Lower leg skin (tissue), 4 donors: ENCODE measurements at places on chromosomes 3 and 15.
A peak's percentile ranks its signal among the peaks of the same experiment; 100 is the strongest.

- no peak for DNase-seq
Measured at GRCh38 chr3:47283591-47284364, 1.0 kb downstream of the KLHL18 start.

- no peak for DNase-seq
Measured at GRCh38 chr3:107574650-107575049, 51.9 kb downstream of the BBX start.

GRCh38 chr15:43225201-43225949, 4.6 kb upstream of the EPB42 start:
- DNase-seq, result peak; percentile 49

DNA sequence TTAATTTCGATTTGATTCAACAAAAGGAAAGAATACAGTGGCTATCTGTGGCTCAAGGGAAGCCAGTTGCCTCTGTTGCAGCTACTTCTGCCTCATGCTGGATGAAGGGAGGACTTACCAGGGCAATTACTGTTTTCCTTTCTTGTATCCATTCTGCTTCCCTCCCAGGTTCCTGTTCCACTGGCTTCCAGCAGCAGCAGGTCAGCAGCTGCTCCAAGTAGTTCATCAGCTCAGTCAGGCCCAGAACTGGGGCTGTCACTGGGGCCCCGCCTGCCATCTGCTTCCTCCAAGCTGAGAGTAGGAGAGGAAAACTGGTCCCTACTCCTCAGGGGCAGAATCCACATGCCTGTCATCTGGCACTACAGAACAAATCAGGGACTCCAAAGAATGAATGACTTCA, 48.6 kb upstream of the ULK4 start:
- no peak for DNase-seq

GRCh38 chr3:31959251-31959650, 21.8 kb downstream of the OSBPL10 start:
- no peak for DNase-seq

DNA sequence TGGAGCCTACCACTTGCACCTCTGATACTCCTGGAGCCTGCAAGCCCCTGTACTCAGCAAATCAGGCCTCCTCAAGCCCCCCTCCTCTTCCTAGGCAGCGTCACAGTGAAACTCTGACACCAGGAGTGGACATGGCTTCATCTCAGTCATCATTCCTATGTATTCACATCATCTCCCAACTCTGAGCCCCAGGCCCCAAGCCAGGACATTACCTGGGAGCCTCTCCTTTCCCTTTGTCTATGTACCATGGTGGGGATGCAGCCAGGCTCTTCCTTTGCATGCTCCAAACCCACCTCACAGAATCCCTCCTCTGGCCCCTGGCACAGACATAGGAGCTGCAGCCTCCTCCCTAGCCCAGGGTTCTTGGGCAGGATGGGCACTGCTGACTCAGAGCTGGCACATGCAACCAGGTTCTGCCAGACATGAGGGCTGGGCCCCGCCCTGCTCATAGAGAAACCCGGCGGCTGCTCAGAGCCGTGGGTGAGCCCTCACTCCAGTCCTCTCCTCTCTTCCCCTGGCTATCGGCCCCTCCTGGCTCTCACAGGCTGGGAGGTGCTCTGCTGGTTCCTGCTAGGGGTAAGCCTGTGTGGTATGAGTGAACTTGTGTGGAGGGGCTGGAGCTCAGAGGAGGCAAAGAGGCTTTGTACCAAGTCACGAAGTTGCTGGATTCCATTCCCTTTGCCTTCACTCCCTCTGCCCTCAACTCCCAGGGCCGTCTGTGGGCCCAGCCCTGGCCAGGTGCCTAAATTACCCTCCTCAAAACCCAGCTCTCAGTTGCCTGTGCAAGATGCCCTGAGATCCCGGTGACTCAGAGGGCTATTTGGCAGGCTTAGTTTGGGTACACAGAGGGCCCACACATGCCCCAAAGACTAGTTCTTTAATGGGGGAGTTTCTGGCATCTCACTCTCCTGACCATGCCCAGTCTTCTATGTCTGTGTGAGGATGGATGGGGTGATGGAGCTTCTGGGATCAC, 1.9 kb upstream of the PLCD1 start:
- DNase-seq, result peak; percentile 94

DNA sequence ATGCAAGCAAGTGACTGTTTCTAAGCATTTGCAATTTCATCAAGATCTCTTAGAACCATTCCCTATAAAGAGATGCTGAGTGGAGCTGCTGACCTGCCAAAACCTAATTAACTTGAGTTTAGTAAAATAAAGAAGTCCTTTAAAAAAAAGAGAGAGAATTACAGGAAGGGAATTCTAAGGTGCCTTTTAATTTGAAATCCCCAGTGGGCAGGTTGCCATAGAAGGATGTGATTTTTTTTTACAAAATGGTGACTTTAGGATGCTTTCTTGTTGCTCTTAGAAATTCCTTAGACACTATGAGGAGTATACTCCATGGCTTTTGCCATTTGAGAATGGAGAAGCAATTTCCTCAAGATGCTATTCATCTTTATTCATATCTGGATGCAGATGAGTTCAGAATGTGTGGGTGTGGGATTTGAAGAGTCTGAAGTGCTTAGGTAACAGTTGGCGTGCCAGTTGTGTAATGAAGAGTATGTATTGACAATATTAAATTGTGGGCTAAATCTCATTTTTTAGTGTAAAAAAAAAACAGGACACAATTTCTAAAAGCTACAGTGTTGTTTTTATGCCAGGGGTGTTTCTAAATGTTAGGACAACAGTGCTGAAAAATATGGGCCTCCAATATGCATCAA, 13.6 kb downstream of the LRRC3B start:
- DNase-seq, result no peak

- no peak for DNase-seq
Measured at GRCh38 chr3:168511428-168512014, 415.8 kb upstream of the GOLIM4 start.

DNA sequence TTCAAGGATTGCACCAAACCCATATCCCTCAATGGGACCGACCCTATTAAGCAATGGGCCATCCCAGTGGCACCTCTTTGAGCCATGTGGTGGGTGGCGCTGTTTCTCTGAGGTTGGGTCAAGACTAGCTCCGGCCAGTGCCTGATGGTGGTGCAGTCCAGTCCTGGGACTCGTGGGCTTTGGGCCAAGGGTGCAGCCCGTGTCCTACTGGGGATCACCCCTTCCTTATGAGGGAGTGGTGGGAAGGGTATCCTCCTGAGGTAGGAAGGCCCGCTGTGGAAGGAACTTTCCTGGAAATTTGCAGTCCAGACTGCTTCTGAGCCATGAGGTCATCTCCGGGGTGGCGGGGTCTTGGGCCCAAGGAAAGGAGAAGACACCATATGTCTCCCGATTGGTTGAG, 231.6 kb downstream of the SNRPN start:
- peak; percentile 57 for DNase-seq

DNA sequence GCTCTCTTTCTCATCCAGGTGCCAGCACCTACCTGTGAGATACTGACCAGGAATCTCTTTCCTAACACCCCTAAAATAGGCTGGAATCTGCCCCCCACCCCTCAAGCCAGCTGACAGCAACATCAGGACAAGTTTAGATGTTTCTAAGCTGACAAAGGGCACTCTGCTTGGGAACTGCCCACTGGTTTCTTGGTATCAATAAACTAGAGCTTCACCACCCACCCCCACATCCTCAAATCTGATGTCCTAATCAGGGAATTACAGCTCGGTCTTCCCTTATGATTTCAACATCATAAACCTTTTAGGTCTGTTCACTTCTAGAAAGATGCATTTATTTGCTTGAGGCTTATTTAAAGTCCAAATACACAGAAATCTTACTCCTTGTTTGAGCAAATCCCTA, 34.7 kb downstream of the CEP19 start:
- DNase-seq, result no peak

DNA sequence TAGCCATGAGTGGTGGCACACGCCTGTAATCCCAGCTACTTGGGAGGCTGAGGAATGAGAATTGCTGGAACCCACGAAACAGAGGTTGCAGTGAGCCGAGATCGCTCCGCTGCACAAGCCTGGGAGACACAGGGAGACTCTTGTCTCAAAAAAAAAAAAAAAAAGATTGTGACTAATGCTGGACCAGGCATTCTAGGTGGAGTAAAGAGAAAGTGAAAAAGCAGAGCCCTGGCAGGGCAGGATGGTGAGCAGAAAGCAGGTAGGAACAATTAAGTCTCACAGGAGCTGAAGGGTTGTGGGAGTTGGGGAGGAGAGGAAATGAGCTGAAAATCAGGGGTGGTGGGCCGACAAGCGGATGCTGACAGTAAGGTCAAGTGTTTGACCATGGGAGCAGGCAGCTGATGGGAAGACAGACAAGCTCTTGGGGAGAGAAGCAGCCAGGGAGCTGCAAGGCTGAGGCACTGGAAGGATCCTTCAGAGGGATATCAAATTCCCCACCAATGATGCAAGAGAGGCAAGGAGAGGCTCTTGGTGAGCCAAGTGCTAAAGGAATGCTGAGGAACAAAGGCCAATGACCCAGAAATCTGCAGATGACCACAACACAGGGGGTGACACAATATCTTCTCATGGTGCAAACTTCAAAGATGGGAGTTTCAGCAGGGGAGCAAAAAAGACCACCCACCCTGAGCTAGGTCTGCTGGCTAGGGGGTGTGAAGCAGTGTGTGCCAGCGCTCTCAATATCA, 251.1 kb downstream of the ULK4 start:
- no peak for DNase-seq

DNA sequence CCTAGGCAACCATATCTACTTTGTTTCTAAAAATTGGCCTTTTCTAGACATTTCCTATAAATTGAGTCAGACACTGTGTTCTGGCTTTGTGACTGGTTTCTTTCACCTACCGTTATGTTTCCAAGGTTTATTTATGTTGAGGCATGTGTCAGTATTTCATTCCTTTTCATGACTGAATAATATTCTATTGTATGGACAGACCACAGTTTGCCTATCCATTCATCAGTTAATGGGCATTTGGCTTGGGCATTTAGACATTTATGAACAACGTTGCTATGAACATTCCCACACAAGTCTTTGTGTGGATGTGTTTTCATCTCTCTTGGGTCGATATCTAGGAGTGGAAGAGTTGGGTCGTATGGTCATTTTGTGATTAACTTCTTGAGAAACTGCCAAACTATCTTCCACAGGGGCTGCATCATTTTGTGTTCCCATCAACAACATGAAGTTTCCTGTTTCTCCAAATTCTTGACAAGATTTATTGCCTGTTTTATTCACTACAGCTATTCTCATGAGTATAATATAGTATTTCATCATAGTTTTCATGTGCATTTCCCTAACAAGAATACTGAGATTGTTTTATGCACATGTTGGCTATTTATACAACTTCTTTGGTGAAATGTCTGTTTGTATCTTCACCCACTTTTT, 3.5 kb upstream of the EFCC1 start:
- DNase-seq, result no peak

DNA sequence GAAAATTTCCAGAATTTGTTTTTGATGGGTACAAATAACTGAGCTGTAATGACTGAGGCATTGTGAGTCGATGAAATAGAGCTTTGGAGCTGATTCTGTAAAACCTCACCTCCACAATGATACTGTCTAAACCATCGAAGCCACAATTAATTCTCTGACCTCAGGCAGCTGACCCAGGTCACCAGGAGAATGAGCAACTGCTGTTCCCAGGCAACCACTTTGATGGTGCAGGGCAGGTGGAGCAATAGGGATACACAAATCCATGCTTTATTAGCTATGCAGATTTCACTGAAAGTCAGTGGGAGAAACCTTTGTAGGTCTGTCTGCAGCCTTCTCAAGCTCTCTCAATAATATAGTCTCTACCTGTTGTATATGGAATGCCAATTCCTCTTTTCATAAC, 204.4 kb downstream of the RYR3 start:
- no peak for DNase-seq

- no peak for DNase-seq
Measured at GRCh38 chr3:38739396-38739689, 76.7 kb downstream of the SCN10A start.

GRCh38 chr15:52350423-52350822, 54.8 kb upstream of the MYO5C start:
- DNase-seq, result no peak

DNA sequence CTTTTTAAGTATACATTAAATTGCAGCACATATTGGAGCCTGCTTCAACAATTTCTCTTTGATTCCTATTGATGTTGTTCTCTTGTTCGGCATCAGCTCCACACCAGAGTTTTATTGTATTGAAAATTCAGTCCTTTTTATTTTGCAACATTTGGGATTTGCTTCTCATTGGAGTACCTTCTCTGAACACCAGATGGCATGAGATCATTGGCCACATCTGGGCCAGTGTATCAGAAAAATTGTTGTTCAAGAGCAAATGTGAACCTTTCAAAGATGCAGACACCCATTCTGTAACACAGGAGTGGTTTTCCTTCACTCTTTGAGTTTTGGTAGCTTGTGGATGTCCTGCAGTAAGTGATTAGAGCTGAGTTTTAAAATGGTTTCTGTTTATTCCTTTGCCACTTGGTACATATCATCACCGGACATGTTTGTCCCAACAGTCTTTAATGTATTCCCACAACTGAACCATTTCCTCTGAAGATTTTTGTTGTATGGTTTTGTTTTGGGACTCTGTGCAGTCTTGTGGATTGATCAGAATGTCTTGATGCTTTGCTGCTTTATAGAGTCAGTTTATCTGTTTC, 96.1 kb downstream of the MCTP2 start:
- no peak for DNase-seq

DNA sequence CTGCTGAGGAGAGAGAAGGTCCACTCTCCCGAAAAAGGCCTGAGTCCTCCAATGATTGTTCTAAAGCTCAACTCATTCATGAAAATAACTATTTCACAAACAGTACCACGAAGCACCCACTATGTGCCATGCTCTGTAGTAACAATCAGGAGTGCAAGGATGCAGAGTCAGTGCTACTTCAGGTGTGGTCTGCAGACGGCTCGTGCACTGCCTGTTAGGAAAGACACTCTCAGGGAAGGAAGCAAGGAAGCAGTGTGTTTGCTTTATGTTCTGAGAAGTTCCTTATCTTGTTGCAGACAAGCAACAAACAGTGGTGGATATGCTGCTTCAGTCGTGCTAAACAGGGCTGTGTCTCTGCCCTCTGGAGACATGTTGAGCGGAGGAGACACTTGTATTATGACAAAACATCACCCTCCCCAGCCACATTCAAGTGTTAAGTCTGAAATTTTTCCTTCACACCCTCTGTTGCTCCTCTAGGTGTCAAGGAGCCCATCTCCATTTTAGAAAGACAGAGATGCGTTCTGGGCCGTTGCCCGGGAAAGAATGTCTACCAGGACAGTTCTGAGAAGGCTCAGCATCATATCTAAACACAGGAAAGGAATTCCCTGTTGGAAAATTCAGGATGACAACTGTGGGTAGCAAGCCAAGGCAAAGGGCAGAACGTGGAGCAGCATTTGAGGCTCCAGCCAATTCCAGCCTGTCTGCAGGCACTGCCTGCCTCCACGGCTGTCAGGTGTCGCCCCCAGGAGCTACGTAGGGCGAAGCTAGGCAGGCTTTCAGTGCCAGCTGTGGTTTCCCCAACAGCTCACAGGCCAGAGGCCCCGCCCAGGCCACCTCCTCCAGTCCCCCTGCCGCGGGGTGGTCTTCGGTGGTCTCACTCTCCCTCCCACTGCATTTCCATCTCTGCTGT, 13.4 kb upstream of the ATP10A start:
- peak; percentile 77 for DNase-seq

DNA sequence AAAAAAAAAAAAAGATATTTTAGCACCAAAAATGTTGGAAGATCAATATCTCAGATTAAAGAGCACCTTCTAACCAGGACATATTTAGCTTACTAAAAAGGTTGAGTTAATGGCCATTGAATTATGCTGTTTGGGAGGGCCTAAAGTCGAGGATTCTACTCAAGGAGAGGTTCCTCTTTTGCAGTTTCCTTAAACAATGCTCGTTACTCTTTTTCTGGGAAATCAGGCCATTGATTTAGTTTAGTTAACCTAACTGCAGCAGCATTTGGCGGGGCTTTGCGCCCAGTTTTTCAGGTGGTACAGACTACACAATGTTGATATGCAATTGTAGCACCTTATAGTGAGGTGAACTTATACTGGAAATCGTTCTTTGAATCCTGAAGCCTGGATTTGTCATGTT, 6.8 kb downstream of the ABHD2 start:
- DNase-seq, result no peak
